ENCODE measurements at places on chromosomes 5 and 9.

DNA sequence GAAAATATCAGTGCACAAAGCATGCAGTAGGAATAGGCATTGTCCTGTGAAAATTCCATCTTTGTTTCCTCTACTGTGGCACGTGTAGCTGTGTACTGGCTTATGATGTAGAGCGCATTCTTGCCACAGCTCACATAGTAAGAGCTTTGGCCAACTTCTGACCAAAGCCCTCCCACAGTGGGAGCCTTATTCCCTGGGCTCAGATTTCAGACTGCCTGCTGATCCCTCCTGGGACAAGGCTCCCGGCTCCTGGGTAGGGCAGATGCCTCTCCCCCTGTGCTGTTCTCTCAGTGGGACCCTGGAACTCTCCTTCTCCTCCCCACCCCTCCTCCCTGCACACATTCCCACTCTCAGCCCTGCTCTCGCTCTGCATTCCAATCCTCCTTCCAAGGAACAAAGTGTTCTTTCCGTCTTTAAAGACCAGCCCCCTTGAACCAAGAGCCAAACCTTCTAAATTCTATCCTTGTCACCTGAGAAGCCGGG, 17.5 kb downstream of the LCP2 start:
- no peak for DNase-seq

- no peak for DNase-seq
Observed at GRCh38 chr9:12809720-12810119, 34.9 kb downstream of the LURAP1L start.

GRCh38 chr5:131628990-131629389, 6.0 kb downstream of the RAPGEF6 start:
- no peak for DNase-seq

- no peak for DNase-seq
Observed at GRCh38 chr9:127021664-127022363, 100.6 kb downstream of the ANGPTL2 start.

DNA sequence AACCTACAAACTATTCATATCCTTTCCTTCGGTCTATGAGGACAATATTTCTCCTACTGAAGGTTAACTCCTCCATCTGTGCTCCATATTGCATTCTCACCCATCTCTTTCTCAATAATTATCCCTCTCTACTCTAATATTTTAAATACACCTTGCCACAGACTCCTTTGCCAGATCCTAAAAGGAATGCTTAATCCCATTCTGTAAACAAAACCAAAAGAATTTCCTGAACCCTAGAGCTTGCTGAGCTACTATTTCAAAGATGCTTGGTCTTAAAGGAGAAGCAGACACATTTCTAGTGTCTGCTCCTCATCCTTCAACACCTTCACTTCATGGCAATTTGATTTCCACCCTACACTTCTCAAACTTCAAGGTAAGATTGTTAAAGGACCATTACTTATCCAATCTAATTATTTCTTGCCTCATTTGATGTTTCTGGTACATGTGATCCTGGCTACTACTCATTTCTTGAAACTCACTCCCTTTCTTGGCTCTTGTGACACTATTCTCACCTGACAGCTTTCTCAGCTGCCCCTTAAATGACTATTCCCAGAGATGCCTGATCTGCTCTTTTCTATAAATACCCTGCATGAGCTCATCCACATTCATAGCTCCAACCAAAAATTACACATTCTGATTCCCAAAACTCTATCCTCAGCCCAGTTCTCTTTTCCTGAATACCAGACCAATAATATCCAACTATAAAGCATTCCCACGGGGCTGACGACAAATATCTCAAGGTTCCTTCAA, 20.2 kb downstream of the HOMER1 start:
- DNase-seq, result no peak

DNA sequence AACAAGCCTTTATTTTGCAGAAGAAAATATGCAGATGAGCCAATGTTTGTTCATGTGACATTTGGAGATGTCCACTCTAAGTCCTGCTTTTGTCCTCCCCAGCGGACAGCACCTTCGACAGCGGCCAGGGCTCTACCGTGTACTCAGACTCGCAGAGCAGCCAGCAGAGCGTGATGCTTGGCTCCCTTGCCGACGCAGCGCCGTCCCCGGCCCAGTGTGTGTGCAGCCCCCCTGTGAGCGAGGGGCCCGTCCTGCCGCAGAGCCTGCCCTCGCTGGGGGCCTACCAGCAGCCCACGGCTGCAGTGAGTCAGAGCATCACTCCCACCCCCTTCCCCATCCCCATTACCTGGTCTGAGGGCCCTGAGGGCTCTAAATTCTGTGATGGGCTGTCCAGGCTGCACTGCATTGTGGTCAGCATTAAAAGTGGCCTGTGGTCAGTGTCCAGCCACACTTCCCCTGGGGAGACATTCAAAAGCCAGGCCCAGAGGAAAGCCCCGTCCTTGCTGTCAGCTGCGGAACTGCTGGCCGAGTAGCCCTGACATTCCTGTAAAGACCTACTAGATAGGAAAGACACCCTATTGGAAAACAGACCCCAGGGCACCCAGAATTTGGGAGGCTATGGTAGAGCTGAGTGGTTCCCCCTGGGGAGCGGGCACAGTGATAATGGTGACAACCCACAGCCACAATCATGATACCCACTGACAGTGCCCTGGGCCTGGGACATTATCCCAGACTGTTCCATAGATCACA, 69.0 kb downstream of the WNK2 start:
- no peak for DNase-seq

- no peak for DNase-seq
Observed at GRCh38 chr5:180486636-180487149, 7.5 kb upstream of the CNOT6 start.

GRCh38 chr5:126754609-126755008, 22.3 kb upstream of the LMNB1 start:
- DNase-seq, result peak; percentile 70

- DNase-seq, result no peak
Observed at GRCh38 chr5:145925803-145926202, 10.6 kb upstream of the SH3RF2 start.

- DNase-seq, result peak; percentile 52
Observed at GRCh38 chr9:4600368-4600767, 61.7 kb upstream of the PLPP6 start.

GRCh38 chr5:44441460-44441859, 52.2 kb upstream of the FGF10 start:
- no peak for DNase-seq

DNA sequence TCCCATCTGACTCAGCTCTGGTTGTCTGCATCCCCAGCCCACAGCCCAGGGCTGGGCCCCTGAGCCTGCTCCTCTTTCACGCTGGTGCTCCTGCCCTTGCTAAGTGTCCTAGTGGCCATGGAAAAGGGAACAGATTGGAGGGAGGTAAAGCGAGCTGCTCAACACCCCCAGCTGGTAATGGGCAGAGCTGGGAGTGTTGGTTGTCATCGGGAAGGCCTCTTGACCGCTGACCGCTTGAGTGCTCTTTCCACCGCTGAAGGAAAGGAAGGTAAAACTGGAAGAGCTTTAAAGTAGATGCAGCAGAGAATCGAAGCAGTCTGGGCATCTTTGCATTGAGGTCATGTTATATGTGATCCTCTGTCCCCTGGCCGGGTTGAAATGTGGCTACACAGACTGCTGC, 60.2 kb downstream of the CRB2 start:
- DNase-seq, result no peak

DNA sequence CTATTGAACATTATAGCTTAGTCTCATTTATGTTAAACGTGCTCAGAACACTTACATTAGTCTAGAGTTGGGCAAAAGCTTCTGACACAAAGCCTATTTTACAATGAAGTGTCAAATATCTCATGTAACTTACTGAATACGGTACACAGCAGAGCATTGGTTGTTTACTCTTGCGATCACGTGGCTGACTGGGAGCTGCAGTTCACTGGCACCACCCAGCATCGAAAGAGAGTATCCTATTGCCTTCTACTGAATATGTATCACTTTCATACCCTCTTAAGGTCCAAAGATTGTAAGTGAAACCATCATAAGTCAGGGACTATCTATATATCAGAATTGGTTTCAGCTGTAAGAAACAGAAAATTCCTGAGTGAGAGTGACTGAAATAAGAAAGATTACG, 42.6 kb upstream of the OSMR start:
- no peak for DNase-seq

All from hematopoietic multipotent progenitor cell treated with erythropoietin and hydrocortisone succinate and interleukin-3 and kit ligand, for 4 days (in vitro differentiated cells).